Daoy (cell line): ENCODE measurements at places on chromosomes 3 and 15. TPM values are rescaled to one million over a fixed set of nuclear protein-coding genes. Genes with fewer than 3 reads are reported as not detected.
A peak's percentile ranks its signal among the peaks of the same experiment; 100 is the strongest.

GRCh38 chr3:124939661-124940060 lies 5.1 kb upstream of the MUC13 start:
- no peak for DNase-seq

Gene PRR20G
- not detected in 2 replicates for total RNA-seq

DNA sequence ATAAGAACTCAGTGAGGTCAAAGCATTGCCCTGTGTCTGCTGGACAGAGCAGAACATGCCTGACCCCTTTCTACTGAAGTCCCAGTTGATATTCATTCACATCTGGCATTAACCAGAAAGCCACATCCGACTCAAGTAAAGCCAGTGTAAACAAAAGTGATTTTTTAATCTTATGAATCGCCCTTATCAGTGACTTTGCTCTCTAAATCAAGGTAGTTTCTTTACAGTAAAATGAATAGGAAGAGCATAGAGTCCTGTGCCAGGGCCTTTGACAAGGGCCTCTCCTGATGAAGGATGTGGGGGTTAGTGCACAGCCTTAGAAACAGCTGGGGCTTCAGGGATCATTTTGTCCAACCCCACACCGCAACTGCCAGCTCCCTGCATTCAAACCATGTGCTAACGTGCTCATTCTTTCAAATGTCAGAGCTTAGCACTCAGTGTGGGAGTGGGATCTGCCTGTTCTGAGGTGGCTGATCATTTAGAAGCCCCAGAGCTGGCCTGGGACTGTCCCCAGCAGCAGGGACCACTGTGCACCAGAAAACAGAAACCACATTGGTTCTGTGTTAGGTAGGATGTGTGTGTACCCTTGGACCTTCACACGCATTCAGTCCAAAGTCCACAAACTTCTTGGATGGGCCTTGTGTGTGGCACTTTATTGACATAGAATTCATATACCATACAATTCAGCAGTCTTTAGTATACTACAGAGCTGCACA lies 55.3 kb downstream of the CCR4 start:
- no peak for DNase-seq

Gene LMOD3
- not detected in 2 replicates for total RNA-seq

- DNase-seq: no peak
Observed at GRCh38 chr15:96746665-96747064, 416.2 kb downstream of the NR2F2 start.

GRCh38 chr3:188782613-188783124 lies 389.1 kb upstream of the TPRG1 start:
- no peak for DNase-seq

Gene PAK6
- total RNA-seq: 0.12 and 0.57 TPM in 2 replicates

GRCh38 chr15:29093696-29094343 lies 175.8 kb downstream of the NSMCE3 start:
- no peak for DNase-seq

DNA sequence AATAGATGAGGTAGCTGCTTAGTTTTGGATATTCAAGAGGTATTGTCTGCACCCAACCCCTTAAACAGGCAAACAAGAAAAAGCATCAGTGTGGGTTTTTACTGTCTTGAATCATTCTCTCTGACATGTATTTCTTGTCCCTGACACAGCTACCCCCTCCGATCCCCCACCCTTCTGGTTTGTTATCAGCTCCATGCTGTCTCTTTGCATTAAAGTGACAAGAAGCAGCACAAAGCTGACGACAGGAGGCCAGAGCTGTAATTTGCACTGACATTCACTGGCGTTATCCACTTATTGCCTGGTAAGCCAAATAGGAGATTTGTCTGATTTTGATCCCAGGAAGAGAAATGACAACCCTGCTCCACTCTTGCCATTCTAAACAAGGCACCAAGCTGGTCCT lies 83.3 kb upstream of the SNRK start:
- no peak for DNase-seq

- DNase-seq: no peak
Observed at GRCh38 chr3:277873-278272, 81.3 kb downstream of the CHL1 start.

- DNase-seq: no peak
Observed at GRCh38 chr3:139308560-139308959, 35.3 kb upstream of the MRPS22 start.

- DNase-seq: no peak
Observed at GRCh38 chr15:35167675-35168074, 82.6 kb upstream of the NANOGP8 start.

Gene CCRL2
- total RNA-seq: 0.29 TPM in 1 of 2 replicates, not detected in the other

DNA sequence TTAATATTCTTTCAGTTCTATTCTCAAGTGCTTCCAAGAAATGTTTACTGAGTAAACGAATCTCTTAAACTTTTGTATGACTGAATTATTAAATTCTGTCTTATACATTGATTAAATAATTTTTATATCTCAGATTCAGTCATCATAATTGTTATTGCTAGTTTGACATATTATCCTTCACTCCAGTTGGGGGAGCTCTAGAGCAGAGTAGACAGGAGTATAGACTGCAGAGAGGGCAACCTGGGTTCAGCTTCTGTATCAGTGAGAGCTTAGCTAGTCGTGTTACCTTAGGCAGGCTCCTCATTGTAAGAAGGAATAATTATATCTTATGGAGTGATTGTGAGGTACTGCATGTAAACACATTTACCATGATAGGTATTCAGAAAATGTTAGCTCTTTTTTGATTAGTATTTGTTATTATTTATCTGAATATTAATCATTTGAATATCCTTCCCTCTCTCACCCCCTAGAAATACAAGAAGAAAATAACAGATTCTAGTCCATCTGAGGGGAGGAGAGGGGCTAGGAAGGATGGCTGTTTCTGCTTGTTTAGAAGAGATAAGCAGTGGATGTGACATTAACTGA lies 31.0 kb upstream of the ZCWPW2 start:
- DNase-seq: peak; percentile 19

GRCh38 chr3:42975456-42975855 lies 3.7 kb upstream of the GASK1A start:
- DNase-seq: no peak

Gene PRRT3
- total RNA-seq: 0.46 and 0.57 TPM in 2 replicates
